CD4-positive, alpha-beta T cell (primary cell): ENCODE measurements at places on chromosomes 11 and 22.

DNA sequence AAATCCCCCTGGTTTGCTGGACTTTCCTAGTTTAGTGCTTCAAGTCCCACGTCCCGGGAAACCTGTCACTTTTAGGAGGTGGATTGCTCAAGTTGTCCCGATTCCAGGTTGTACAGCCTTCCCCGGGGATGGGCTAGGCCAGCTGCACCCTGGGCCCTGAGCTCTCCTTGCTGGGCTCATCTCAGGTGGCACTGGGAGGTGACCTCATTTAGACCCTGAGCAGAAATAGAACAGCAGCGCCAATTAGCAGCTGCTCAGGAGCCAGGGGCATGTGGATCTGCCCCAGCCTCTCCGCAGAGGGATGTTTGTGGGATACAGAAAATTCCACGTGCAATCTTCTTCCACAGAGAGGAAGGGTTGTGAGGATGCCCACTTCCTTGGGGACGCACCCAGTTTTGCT lies 9.6 kb upstream of the CERK start:
- no peak for DNase-seq

- peak; percentile 14 for DNase-seq
Observed at GRCh38 chr22:43262990-43263644, 76.2 kb upstream of the TTLL12 start.

GRCh38 chr11:106493751-106494150 lies 416.3 kb downstream of the AASDHPPT start:
- no peak for DNase-seq

DNA sequence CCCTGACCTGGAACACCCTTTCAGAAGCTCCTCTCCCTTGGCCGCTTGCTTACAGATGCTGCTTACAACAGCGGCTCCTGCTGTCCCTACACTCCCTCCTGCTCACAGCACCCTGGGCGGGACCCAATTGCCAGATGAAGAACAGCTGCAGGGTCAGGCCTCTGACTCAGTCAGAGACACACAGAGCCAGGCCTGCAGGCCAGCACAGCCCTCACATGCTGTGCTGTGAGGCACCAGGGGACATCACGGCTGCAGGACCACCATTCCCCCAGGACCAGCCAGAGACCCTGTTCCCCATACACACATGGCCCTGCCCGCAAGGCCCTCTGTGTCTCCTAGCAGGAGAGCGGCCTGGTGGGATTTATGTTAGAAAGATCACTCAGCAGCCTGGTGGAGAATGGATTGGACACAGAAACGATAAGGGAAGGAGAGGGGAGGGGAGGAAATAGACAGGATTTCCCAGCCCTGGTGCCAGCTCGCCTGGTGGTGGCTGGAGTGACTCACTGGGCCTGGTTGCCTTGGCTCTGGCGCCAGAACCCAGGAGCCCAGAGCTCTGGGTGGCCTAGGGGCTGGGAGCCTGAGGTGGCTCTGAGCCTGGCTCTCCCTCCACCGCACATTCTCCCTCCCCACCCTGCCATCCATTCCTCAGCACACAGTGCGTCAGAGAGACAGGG lies 6.7 kb downstream of the CAPN5 start:
- no peak for DNase-seq

GRCh38 chr11:13009476-13009920 lies 382 bp downstream of the RASSF10 start:
- no peak for DNase-seq

- no peak for DNase-seq
Observed at GRCh38 chr11:61343792-61344745, 11.0 kb downstream of the TKFC start.

DNA sequence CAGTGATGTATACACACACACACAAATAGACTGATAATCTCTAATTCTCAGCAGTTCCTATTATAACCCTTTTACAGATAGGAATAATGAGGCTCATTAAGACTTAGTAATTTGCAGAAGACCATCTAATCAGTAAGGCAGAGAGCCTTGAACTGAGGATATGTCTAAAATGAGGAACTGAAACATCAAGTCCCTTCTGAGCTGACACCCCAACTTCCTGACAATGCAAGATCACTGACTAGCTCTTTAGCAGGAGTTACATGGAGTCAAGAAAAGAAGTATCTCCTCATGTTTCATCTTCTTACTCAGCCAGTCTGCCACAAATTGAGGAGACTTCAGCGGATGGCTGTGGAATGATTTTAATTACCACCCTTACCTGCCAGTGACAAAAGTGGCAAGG lies 193.0 kb downstream of the MSANTD4 start:
- peak; percentile 6 for DNase-seq

DNA sequence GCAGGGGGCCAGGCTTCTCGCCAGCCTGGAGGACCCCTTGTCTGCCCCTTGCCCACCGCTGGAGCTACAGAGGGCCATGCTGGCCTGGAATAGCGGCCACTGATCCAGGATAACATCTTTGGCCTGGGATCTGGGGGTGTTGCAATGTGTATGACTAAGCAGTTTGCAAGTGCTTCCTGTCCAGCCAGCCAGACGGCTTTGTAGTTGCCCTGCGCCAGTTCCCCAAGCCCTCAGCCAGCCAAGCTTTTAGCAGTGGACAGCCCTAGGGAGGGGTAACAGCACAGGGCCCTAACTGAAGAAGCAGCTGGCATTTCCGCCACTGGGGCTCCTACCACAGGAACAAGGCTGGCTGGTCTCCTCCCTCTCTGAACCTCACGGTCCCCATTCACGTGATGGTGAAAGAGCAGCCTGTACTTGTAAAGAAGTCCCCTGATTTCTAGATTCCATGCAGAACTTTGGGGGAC lies 32.1 kb downstream of the UQCR10 start:
- no peak for DNase-seq

- no peak for DNase-seq
Observed at GRCh38 chr11:8260202-8260966, 3.3 kb downstream of the LMO1 start.

- no peak for DNase-seq
Observed at GRCh38 chr22:50710221-50710620, 27.8 kb upstream of the ACR start.

- DNase-seq: no peak
Observed at GRCh38 chr11:91136631-91137030, 913.8 kb upstream of the CHORDC1 start.

- DNase-seq: no peak
Observed at GRCh38 chr11:110587972-110588371, 124.3 kb downstream of the ARHGAP20 start.

- DNase-seq: no peak
Observed at GRCh38 chr22:46592390-46592872, 27.8 kb upstream of the GRAMD4 start.

- DNase-seq: no peak
Observed at GRCh38 chr22:29216011-29216872, 10.5 kb downstream of the EMID1 start.

DNA sequence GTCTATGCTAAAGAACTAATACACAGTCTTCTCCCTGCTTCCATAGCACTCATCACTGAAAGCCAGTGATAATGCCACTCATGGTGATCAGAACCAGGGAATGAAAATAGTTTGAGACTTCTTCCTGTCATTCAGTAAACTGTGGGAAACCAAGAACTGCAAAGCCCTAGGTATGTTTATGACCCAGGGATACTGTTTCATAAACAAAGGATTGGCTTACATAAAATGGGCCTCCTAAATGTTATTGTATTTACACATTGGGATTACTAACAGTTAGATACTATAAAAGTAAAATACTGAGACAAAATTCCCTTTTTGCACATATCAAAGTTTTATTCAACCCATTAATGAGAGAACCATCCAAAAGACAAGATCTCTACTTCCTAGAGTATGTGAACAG lies 21.3 kb upstream of the CWF19L2 start:
- DNase-seq: no peak

DNA sequence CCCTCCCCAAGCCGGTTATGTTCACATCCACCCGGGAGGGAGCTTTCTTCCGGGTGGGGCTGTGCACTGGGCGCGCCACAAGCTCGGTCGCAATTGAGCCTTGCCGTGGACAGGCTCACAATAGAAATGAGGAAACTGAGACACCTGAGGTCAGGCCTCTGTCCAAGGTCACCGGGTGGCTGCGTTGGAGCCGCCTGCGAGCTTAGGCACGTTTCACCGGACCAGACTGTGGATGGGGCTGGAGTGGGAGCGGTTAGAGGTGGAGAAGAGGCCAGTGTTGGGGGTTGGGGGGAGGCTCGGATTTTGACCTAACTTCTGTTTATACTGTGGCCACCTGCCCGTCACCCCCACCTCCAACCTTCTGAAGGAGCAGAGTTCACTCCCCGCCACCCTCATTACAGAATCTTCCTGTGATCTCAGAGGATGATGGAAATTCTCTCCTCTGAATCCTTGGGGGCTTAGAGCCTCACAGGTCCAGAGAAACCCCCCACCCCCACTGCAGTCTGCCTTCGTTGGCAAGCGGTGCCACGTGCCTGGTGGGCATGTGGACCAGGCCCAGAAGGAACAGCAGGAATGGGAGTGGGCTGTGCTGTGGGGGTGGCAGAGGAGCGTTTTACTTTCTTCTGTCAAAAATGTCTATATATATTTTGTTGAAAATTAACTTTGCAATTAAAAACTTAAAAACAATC lies 631 bp upstream of the NPTXR start:
- DNase-seq: no peak

GRCh38 chr11:40302669-40303068 lies 1156.8 kb downstream of the LRRC4C start:
- DNase-seq: no peak

DNA sequence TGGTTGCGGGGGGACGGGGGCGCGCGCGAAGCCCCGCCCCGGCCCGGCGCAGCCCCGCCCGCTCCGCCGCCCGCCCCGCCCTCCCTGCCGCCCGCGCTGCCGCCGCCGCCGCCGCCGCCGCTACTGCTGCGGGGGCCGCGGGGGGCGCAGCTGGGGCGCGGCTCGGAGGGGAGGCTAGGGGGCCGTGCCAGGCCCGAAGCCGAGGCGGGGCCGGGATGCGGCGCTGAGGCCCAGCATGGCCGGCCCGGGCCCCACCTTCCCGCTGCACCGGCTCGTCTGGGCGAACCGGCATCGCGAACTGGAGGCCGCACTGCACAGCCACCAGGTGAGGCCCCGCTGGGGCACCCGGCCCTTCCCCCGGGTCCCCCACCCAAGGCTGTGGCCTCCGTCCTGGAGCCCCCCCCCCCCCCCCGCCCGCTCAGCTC lies at the start of gene ANKRD13D:
Gene ANKRD13D (plus strand): TSS at position 78 of the 425 bp plus-strand sequence. CDS start 158 bp downstream, at position 236.
- no peak for DNase-seq

DNA sequence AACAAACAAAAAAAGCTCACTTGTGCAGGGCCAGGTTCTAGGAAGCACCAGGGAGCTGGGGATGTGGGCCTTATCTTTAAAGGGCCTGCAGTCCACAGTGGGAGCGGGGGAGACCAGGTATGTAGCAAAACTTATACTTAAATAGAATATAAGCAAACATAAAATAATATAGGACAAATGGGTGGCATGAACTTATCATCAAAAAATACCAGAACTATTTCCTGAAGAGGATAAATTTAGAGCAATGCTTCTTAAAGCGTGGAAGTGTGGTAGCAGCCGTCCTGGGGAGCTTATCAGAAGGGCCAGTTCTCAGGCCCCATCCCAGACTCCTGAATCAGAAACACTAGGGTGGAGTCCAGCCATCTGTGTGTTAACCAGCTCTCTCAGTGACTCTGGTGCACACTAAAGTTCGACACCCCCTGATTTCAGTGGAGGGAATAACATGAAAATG lies 9.3 kb downstream of the VPS26B start:
- DNase-seq: no peak

DNA sequence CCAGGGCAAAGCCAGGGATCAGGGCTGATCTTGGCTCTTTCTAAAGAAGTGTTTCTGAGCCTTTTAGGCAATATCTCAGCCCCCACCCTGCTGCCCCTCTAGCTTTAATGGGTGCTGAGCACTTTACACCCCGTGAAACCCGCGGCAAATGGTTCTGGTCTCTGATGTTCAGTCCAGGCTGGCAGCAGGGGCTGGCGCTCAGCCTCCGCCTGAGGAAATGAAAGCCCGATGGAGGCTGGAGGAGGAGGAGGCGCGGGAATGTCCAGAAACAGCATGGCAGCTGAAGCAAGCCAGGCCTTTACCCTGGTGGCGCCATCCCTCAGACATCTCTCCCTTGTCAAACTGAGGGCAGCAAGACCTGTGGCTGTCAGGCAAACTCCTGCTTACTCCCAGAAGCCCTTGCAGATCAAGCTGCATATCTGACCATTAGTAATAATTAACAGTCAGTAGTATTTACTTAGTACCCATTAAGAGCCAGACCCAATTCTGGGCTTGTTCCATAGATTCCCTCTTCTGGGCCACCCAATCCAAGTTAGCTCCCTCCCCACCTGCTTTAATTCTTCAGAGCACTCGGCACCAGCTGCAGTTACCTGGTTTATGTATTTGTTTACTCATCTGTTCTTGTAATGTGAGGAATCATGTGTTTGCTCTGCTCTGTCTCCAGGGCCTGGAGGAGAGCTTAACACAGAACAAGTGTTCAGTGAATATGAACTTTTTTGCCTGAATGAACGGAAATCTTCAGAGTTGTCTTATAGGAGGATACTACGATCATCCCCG lies 15.0 kb upstream of the ALX4 start:
- DNase-seq: no peak

DNA sequence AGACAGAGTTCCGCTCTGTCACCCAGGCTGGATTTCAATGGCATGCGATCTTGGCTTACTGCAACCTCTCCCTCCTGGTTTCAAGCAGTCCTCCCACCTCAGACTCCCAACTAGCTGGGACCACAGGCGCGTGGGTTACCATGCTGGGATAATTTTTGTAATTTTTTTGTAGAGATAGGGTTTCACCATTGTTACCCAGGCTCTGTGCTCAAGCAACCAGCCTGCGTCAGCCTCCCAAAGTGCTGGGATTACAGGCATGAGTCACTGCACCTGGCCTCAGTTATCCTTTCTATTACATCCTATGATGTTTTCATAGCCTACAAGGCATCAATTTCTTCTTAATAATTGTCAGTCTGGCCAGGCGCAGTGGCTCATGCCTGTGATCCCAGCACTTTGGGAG lies 36.5 kb downstream of the LRRC74B start:
- DNase-seq: no peak

DNA sequence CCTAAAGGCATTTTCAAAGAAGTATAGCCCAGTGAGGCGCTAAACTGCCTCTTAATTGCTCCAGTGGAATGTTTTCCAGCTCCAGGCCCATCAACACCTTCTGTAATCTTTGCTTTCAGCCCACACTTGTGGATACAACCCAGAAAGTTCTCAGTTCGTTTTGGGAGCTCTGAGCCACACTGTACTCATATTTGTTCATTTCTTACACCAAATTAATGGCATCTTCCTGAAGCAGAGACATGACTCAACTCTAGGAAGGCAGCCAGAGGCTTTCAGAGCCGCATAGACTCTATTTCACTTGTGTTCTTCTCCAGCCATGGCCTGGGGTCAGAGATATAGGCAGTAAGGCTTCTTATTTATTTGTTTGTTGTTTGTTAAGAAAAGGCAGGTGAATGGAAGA lies 175.5 kb upstream of the NCAM1 start:
- DNase-seq: no peak

- DNase-seq: no peak
Observed at GRCh38 chr11:86812981-86813380, 12.6 kb downstream of the PRSS23 start.
